ENCODE measurements at places on chromosomes 1 and 21. TPM values are rescaled to one million over a fixed set of nuclear protein-coding genes. Genes with fewer than 3 reads are reported as not detected.

PAQR7 gene
- 30.2 TPM for total RNA-seq

RGS4 gene
- not detected for total RNA-seq

PSMG1 gene
- total RNA-seq: 29.0 TPM

FAM72D gene
- 8.3 TPM for total RNA-seq

FCRL1 gene
- not detected for total RNA-seq

HSPG2 gene
- 126 TPM for total RNA-seq

DAB1 gene
- not detected for total RNA-seq

ERICH3 gene
- total RNA-seq: not detected

RNU1-2 gene
- total RNA-seq: 1,333 TPM

RHD gene
- total RNA-seq: not detected

THAP3 gene
- 18.7 TPM for total RNA-seq

- no peak for DNase-seq
- no peaks in the 10 kb centered on the region for H3K36me3 ChIP-seq
- H3K27ac ChIP-seq: no peak overlapping the region
- no peaks in the 10 kb centered on the region for H3K4me1 ChIP-seq
These were observed 112.6 kb downstream of the PAX7 start for GRCh38 chr1:18743233-18743632.

- H3K27ac ChIP-seq: no peak overlapping the region
- no peaks in the 10 kb centered on the region for H3K4me1 ChIP-seq
- H3K36me3 ChIP-seq: peaks cover 2% of the 10 kb centered on the region
- no peak for DNase-seq
- H3K27me3 ChIP-seq: no peaks in the 10 kb centered on the region
- H3K4me3 ChIP-seq: no peak overlapping the region
These were observed 138.6 kb upstream of the BMP8A start for GRCh38 chr1:39352881-39353280.

GRCh38 chr1:112268408-112268807 is 127.6 kb upstream of the CTTNBP2NL start:
- no peaks in the 10 kb centered on the region for H3K4me1 ChIP-seq
- DNase-seq: no peak
- H3K27ac ChIP-seq: no peak overlapping the region
- H3K4me3 ChIP-seq: no peak overlapping the region
- H3K36me3 ChIP-seq: no peaks in the 10 kb centered on the region

- no peak for DNase-seq
- H3K27me3 ChIP-seq: no peaks in the 10 kb centered on the region
- H3K4me3 ChIP-seq: no peak overlapping the region
- no peak overlapping the region for H3K27ac ChIP-seq
- no peaks in the 10 kb centered on the region for H3K36me3 ChIP-seq
- H3K4me1 ChIP-seq: peaks cover 32% of the 10 kb centered on the region
These were observed 36.3 kb downstream of the EDN2 start for GRCh38 chr1:41447995-41448770.

DNA sequence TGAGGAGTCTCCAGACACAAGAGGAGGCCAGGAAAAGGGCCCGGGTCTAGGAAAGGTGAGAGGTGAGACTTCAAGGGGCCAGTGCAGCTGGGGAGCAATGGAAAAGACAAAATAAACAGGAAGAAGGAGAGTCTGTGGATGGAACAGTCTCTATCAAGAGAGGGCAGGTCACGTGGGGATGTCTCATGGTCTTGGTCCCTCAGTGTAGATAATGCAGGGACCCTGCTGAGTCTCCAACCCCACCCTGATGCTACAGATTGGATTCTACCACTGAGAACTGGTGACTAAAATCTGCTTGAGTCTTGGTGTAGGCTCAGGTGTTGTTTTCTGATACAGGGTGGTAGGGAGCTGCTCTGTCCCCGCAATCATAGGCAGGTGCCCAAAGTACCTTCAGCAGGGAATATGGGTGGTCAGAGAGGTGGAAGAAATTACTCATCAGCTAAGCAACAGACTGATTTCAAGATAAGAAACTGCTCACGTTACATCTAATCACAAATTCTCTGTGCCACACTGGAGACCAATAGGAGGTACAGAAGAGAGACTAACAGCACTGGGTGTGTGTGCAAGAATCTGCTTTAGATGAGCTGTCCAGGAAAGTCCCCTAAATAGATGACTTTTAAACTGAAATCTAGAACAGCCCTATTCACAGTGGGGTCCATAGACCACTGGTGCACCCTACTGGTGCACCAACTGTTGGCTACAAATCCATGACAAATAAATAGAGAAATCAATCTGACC is 101.5 kb upstream of the TLR5 start:
- H3K27me3 ChIP-seq: no peaks in the 10 kb centered on the region
- no peak overlapping the region for H3K27ac ChIP-seq
- H3K4me3 ChIP-seq: no peak overlapping the region
- DNase-seq: peak; percentile 48
- H3K36me3 ChIP-seq: no peaks in the 10 kb centered on the region

DNA sequence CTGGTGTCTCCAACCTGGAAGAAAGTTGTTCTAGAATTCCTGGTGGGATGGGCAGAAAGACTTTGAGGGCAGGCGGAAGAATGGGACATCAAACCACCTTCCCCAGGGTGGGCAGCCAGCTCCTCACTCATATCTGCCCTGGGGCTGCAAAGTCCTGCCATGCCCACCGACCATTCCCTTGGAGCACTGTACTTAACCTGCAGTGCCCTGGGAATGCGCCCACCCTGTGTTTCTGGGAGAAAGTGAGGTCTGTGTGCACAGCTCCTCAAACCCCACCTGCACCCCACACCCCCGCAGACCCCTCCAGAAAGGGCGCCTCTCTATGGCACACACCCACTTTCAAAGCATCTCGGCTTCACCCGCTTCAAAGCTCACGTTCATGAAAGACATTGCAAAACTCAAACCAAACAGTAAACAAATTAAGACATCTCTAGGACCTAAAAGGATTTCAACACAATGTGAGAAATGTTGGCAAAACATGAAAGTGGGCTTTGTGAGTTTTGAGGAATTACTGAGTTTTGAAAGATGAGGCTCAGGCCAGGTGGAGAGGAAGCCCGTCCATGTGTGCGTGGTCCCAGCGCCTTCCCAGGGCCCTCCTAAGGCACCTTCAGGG is 25.1 kb downstream of the KRTAP10-1 start:
- peaks cover 90% of the 10 kb centered on the region for H3K27me3 ChIP-seq
- no peak for DNase-seq
- no peaks in the 10 kb centered on the region for H3K36me3 ChIP-seq
- no peak overlapping the region for H3K4me3 ChIP-seq

GRCh38 chr1:233721004-233721595 is 107.2 kb downstream of the KCNK1 start:
- H3K36me3 ChIP-seq: no peaks in the 10 kb centered on the region
- H3K4me1 ChIP-seq: peaks cover 34% of the 10 kb centered on the region
- H3K27ac ChIP-seq: peak overlapping the region; percentile 49
- peak; percentile 78 for DNase-seq
- H3K27me3 ChIP-seq: no peaks in the 10 kb centered on the region

DNA sequence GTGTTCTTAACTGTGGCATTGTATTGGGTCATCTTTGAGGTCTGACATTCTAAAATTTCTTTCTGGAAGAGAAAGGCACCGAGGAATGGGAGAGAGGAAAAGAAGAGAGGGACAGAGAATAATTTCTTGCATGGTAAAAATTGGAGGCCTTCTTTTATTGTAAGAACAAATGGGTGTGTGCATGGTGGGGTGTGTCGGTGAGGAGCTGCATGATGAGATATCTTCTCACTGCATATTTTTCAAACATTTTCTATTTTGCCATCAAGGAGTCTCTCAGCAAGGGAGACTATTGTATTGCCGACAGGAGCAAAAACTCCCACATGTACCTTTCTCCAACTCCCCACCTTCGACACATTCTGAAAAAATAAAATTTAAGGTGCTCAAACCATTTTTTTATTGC is 6.5 kb upstream of the CTSE start:
- H3K4me1 ChIP-seq: peaks cover 5% of the 10 kb centered on the region
- no peak for DNase-seq
- H3K4me3 ChIP-seq: no peak overlapping the region
- H3K36me3 ChIP-seq: no peaks in the 10 kb centered on the region

GRCh38 chr1:228140724-228141225 is 696 bp downstream of the GUK1 start:
- H3K27ac ChIP-seq: peak overlapping the region; percentile 64
- no peaks in the 10 kb centered on the region for H3K36me3 ChIP-seq
- DNase-seq: no peak
- H3K4me1 ChIP-seq: peaks cover 9% of the 10 kb centered on the region
- peak overlapping the region; percentile 90 for H3K4me3 ChIP-seq

DNA sequence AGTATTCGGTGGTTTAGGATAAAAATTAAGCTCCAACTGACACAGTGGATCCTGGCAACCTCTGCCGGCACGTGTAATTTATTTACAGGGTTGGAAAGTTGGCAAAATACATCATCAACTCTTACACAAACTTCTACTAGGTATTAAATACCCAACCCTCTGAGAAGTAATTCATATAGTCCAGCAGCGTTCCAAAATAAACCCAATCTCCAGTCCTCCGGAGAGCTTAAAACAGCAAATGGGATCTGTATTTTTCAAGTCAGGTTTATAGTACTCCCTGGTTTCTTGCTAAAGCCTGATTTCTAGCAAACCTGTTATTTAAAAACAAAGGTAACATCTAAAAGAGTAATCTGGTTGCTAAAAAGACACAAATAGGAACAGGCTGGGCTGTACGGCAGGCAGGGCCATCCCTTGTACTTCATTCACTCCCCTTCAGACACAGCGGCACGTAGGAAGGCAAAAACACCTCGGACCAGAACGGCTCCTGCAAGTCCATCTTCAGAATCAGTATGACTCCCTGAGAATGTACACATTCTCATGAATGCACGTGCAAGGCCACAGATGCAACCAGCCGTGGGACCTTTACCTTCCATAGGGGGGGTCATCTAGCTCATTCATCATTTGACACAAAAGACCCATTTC is 8.6 kb downstream of the GLIS1 start:
- no peaks in the 10 kb centered on the region for H3K36me3 ChIP-seq
- DNase-seq: no peak
- H3K27ac ChIP-seq: no peak overlapping the region
- H3K27me3 ChIP-seq: peaks cover 65% of the 10 kb centered on the region
- no peak overlapping the region for H3K4me3 ChIP-seq

DNA sequence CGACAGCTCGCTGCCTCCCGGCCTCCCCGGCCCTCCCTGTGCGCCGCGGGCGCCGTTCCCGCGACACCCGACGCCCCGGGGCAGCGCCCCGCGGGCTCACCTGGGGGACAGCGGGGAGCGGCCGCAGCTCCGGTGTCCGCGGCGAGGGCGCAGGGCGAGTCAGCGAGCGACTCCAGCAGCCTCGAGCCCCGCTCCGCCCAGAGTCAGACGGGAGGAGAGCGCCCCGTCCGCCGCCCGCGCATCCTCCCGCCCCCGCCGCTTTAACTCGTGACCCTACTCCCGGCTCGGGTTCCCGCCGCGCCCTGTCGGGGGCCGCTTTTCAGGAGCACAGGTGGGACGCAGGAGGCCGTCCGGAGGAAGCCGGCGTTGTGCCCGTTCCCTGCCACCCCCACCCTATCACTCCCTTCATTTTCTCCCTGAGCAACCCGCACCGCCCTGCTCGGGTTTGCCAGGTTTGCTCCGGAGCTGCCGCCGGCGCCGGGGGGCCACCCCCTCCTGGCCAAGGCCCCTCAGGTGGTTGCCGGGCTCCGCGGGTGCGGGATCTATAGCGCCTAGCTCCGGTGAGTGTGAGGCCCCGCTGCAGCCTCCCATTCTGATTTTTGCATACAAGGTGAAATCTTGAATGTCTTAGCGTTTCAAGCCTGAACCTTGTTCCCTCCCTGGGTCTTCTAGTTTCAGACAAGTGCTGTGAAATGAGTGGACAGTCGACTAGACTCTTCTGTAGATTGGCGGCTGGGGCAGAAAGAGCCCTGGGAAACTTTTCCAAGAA is at the start of gene MCOLN3:
MCOLN3 (minus strand) TSS at position 205 of the 769 bp plus-strand sequence. CDS start 3,140 bp downstream, outside the sequence.
- H3K27me3 ChIP-seq: no peaks in the 10 kb centered on the region
- peak within 1 kb of the TSS; percentile 81 for H3K4me3 ChIP-seq
- H3K36me3 ChIP-seq: no peaks in the 10 kb centered on the region
- H3K27ac ChIP-seq: no peak within 1 kb of the TSS
- H3K4me1 ChIP-seq: 0 out of 2 replicates have a peak, but pooled peaks cover 3% of the 10 kb centered on the region

GRCh38 chr1:151849126-151849525 is 4.4 kb downstream of the THEM5 start:
- no peak overlapping the region for H3K27ac ChIP-seq
- no peak for DNase-seq
- H3K4me3 ChIP-seq: no peak overlapping the region
- H3K27me3 ChIP-seq: no peaks in the 10 kb centered on the region

DNA sequence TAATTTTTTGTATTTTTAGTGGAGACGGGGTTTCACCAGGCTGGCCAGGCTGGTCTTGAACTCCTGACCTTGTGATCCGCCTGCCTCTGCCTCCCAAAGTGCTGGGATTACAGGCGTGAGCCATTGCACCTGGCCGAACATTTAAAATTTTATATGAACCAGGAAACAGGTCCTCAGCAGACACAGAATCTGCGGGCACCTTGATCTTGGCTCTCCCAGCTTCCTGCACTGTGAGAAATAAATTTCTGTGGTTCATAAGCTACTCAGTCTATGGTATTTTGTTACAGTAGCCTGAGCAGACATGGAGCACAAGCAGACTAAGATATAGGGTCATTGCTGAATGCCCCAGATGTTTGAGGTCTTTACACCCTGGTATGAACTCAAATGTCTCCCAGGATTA is 23.6 kb upstream of the CTH start:
- H3K4me1 ChIP-seq: no peaks in the 10 kb centered on the region
- H3K36me3 ChIP-seq: no peaks in the 10 kb centered on the region
- no peak for DNase-seq
- H3K27me3 ChIP-seq: no peaks in the 10 kb centered on the region

- DNase-seq: no peak
- no peaks in the 10 kb centered on the region for H3K4me1 ChIP-seq
- H3K4me3 ChIP-seq: no peak overlapping the region
These were observed 41.1 kb upstream of the KIF26B start for GRCh38 chr1:245113649-245114048.

DNA sequence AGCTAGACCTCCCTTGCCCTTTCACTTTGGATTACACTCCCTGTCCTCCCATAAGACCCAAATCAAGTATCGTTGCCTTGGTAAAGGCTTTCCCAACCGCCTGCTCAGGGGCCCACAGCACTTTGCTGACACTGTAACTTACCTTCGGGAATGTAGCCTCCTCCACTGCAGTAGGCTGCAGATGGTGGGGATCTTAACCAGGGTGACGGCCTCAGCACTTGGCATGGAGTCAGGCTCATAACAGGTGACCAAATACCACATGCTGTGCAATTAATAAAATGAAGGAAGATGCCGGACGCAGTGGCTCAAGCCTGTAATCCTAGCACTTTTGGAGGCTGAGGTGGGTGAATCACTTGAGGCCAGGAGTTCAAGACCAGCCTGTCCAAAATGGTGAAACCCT is 88.7 kb upstream of the IRF2BP2 start:
- no peaks in the 10 kb centered on the region for H3K4me1 ChIP-seq
- no peaks in the 10 kb centered on the region for H3K36me3 ChIP-seq
- H3K4me3 ChIP-seq: no peak overlapping the region

GRCh38 chr1:193406901-193407300 is 220.5 kb upstream of the B3GALT2 start:
- H3K27me3 ChIP-seq: no peaks in the 10 kb centered on the region
- no peak overlapping the region for H3K27ac ChIP-seq
- no peak for DNase-seq
- no peak overlapping the region for H3K4me3 ChIP-seq
- no peaks in the 10 kb centered on the region for H3K36me3 ChIP-seq

GRCh38 chr1:53628286-53628955 is 110.5 kb downstream of the GLIS1 start:
- no peaks in the 10 kb centered on the region for H3K4me1 ChIP-seq
- DNase-seq: no peak
- no peak overlapping the region for H3K4me3 ChIP-seq
- no peaks in the 10 kb centered on the region for H3K36me3 ChIP-seq
- H3K27ac ChIP-seq: no peak overlapping the region
- peaks cover 16% of the 10 kb centered on the region for H3K27me3 ChIP-seq
